NCI-H1930 (cell line): ENCODE measurements at places on chromosomes 5 and 9.

DNA sequence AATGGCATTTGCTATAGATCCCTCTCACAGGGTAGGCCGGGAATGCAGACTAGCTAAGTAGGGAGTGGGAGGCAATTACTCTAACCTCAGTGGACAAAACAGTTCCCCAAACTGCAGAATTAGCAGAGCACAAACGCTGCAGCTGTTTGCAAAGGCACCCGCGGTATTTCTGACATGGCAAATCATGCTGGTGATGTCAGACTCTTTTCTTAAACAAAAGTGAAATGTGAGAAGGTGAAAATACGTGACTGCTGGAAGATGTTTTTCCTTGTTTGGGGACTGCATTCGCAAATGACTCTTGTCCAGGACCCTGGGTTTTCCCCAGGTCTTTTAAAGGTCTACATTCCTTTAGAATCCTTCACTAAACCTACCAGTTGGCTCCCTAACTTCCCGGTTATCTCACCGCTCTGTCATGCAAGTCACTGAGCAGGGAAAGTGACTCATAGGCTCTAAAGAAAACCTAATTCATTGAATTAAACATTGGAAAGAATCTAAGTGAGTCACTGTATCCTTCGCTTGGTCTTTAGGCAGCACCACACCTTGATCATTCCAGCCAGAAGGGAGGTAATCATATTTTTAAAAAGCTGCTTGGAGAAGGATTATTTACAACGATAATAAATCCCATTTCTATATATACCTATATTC is 91.5 kb upstream of the DNAH5 start:
- no peak for DNase-seq

DNA sequence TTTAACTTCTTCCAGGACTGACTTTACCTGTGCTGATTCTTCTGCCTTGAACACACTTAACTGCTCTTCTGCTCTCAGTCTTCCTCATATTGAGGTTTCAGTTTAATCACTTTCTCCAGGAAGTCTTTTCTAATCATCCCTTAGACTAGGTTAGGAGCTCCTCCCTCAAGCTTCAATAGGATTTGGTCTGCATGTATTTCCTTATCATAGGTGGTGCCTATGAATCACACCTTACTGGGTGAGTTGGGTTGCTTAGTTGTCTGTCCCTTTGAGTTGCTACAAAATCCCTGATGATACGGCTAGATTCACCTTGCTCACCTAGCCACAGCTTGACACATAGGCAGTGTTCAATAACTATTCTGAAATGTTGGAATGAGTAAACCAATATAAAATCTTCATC is 164.4 kb downstream of the DNAH5 start:
- no peak for DNase-seq

DNA sequence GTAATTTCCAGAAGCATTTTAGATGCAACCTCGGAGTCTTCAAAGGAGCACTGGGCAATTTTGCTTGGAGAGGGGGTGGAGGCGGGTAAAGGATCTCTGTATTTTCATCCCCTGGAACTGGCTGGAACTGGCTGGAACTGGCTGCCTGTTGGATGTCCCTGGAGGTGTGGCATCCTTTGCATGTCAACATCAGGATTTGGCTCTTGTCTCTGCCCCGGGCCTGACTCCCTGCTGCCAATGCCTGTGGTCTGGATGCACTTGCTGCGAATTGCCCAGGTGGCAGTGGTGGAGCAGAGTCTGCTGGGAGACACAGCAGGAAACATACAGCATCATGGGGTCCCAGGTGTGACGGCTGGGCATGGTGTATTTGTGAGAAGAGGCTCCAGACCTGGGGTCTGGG is 391.3 kb downstream of the GADD45G start:
- no peak for DNase-seq

- DNase-seq: peak; percentile 28
Observed at GRCh38 chr5:16135003-16135402, 44.6 kb downstream of the MARCHF11 start.

GRCh38 chr5:132668706-132669454 is 4.9 kb upstream of the IL4 start:
- no peak for DNase-seq

DNA sequence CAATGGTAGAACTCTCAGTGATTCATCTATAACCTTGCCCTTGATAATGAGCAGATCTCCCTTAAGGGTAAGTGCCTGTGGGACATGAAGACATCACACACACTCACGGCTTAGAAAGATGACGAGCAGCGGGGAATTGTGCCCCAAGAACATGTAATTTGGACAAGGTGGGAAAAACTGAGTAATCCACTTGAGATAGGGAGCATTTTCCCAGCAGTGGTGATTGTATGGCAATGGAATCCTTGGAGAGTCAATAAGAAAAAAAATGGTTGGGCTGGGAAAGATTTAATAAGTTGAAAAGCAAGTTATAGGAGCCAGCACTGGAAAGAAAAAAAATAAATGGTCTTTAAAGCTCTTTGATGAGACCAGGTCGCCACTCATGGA is 193.1 kb downstream of the GLIS3 start:
- no peak for DNase-seq

DNA sequence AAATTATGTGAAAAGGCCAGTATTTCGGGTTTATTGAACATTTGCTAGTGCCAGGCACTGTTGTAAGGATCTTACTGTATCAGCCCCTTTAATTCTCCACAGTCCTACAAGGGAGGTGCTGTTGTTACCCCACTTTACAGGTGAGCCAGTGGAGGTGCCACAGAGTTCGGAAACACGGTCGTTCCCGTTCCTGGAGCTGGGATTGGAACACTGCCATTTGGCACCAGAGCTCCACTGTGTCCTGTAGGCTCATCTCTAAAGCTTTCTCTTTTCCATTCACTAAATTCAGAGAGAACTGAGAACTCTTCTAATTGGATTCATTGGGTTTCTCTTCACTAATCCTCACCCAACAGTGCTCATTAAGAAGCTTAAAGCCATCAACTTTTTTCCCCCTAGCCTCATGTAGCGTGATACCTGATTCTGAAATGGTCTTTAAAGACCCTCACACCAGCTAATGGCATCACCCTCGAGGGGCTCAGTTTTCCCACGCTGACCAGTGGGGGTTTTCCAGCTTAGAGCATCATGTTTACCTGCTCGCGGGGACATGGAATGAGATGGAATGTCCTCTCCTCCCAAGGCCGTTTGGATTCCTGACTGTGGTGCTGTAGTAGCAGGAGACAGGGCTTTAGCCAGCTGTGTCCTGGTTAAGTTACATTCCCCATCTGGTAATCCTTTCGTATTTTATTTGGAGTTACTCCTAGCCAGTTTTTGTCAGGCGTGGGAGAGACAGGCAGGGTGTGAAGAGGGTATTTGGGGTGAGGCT is 5.8 kb downstream of the ERGIC1 start:
- no peak for DNase-seq

DNA sequence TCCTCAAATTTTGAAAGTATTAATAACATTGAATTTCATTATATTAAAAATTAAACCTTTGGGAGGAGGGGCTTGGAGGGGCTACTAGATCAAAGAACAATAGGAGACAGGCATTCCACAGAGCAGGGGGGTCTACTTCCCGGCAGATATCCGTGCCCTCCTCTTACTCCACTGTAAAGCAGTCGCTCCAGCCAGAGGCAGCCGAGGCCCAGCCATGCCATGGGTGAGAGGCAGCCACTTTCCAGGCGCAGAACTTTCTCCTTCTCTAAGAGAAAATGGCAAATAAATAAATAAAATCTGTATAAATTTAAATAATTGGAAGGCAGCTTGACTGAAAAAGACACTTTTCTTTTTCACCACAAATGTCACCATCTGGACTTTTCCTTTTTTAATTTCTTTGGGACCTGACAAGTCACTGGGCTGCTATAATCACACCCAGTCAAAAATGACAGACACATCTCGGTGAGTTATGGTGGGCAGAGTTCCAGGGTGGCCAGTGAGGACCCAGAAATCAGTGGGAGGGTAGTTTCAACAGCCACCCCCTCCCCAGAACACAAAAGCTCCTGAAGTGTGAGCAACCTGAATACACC is 302.2 kb upstream of the SMARCA2 start:
- DNase-seq: no peak

DNA sequence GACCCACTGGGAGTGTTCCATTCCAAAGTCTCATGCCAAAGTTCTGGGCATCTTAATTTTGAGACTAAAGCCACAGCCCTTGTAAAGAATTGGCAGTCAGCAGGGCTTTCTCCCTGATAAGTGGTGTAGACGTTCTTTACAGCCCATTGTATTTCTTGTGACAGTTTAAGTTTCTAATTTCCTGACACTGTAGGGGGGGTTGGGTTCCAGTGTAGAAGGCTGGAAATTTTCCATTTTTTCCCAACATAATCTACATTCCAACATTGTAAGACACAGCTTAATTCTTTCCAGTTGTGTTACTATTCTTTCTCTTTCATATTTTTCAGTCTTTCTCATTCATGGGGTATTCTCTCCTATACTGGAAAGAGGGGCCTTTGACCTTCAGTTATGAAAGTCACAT is 121.1 kb downstream of the FBXL7 start:
- no peak for DNase-seq

- no peak for DNase-seq
Observed at GRCh38 chr5:178119915-178120606, 6.7 kb downstream of the N4BP3 start.

GRCh38 chr9:129319938-129320481 is 141.9 kb upstream of the IER5L start:
- DNase-seq: no peak
